Breast epithelium (tissue), 4 donors: ENCODE measurements at places on chromosomes 6 and 20. TPM values are rescaled to one million over a fixed set of nuclear protein-coding genes. Genes with fewer than 3 reads are reported as not detected.
A peak's percentile ranks its signal among the peaks of the same experiment; 100 is the strongest.

DPM1 gene
- 43.4 TPM for total RNA-seq

MEI4 gene
- not detected for total RNA-seq

LY86 gene
- total RNA-seq, result 8.3 TPM

ENPP1 gene
- 51.2 TPM for total RNA-seq

POU5F1 gene
- total RNA-seq, result 4.5 TPM

TCFL5 gene
- 12.5 TPM for total RNA-seq

PIGT gene
- 74.1 TPM for total RNA-seq

BAK1 gene
- 7.0 TPM for total RNA-seq

L3MBTL1 gene
- total RNA-seq, result 8.6 TPM

AIF1 gene
- 26.9 TPM for total RNA-seq

PHACTR1 gene
- total RNA-seq, result 4.1 TPM

SLC52A3 gene
- 0.16 TPM for total RNA-seq

CLPSL1 gene
- 1.3 TPM for total RNA-seq

RBPJL gene
- not detected for total RNA-seq

DYNLRB1 gene
- 98.1 TPM for total RNA-seq

SLC32A1 gene
- total RNA-seq, result not detected

ARHGAP18 gene
- total RNA-seq, result 14.7 TPM

ECI2 gene
- 62.3 TPM for total RNA-seq

- no peak for DNase-seq
Measured at GRCh38 chr6:92111386-92111785, 1308.0 kb downstream of the EPHA7 start.

- DNase-seq, result no peak
Measured at GRCh38 chr6:167546611-167547327, 221.9 kb downstream of the TTLL2 start.

GRCh38 chr6:68013780-68014515 is 621.1 kb upstream of the ADGRB3 start:
- DNase-seq, result no peak

DNA sequence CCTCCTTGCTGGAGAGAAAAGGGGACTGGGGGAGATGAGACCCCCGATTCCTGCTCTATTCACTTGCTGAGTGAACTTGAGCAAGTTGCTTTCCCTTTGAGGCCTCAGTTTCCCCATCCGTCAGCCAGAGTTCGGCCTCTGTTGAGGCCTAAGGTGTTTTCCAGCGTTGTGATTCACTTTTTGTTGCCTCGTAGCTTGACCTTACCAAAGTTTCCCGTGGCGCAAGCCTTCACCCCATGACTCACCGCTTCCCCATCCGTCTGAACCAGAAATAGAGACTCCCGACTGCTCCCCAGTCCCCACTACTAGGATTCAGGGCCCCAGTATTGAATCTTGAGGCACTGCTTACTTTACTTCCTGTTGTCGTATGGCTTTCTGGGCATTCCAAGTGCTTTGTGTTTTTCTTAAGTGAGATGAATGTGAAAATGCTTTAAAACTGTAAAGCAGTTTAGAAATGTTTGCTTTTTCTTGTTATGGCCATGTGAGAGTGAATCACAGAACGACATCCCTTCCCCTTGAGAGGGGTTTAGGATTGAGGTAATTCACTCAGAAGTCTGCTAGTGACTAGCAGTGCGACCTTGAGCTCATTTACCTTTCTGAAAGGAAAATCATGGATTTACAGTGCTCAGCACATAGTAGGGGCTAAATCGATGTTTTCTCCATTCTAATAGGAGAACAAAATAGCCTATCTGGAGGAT is 1.2 kb downstream of the CHMP4B start:
- DNase-seq, result peak; percentile 59

DNA sequence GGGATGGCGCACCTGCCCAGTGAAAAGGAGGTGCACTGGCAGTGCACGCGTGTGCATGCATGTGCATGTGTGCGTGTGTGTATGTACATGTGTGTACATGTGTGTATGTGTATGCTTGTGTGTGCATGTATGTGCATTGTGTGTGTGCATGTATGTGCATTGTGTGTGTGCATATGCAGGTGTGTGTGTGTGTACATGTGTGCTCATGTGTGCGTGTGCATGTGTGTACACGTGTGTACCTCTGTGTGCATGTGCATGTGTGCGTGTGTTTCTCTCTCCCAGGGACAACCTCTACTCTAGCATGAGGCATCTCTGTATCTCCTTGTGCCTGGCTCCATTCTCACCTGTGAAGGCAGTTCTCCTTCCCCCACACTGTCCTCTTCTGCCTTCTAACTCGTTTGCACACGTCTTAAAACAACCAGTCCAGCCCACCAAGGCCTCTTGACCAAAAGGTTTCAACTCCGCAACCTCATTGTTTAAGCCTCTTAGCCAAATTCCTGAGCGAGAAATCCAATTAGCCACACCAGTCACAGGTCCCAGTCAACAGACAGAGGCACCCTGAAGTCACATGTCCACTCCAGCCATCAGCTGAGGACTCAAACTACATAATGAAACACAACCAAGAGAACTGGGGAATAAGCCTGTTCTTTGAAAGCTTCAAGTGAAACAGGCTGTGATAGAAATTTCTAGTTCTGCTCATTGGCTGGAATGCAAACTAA is 103.5 kb upstream of the PTPRT start:
- no peak for DNase-seq

- no peak for DNase-seq
Measured at GRCh38 chr6:143679041-143679440, 1.3 kb downstream of the PHACTR2 start.

GRCh38 chr6:154494592-154495311 is 15.7 kb downstream of the CNKSR3 start:
- no peak for DNase-seq

- no peak for DNase-seq
Measured at GRCh38 chr6:22236626-22237414, 60.0 kb downstream of the PRL start.

DNA sequence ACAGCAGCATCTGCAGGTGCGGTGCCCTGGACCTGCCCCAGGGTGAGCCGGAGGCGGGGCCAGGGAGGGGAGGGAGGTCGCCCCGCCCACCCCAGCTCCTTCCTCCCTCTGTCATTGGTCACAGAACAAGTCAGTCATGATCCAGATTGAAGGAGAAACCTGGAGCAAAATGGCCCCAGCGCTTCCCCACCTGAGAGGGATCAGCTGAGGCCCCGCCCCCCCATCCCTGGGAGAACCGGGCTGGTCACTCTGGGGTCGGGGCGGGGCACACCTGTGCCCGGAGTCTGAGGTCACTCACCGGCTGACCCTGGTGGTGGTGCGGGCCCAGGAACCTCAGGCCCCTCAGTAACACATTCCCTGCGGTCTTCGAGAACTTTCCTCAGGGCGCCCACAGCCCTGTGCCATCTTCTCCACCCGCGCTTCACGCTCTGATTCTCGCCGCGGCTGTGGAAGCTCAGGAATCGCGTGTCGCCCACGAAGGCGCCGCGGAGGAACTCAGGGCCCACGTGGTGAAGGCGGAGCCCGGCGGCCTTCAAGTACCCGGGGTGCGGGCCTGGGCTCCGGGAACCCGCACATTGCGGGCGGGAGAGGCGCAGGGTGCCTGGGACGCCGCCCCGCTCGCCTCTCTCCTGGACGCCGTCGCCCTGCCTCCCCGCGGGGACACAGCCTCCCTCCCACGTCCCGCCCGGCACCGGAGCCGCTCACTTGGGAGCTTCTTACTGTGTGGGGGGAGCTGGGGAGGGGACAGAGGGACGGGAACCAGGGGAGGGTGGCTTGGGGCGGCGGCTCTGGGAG is 36.4 kb upstream of the HLA-C start:
- peak; percentile 76 for DNase-seq

DNA sequence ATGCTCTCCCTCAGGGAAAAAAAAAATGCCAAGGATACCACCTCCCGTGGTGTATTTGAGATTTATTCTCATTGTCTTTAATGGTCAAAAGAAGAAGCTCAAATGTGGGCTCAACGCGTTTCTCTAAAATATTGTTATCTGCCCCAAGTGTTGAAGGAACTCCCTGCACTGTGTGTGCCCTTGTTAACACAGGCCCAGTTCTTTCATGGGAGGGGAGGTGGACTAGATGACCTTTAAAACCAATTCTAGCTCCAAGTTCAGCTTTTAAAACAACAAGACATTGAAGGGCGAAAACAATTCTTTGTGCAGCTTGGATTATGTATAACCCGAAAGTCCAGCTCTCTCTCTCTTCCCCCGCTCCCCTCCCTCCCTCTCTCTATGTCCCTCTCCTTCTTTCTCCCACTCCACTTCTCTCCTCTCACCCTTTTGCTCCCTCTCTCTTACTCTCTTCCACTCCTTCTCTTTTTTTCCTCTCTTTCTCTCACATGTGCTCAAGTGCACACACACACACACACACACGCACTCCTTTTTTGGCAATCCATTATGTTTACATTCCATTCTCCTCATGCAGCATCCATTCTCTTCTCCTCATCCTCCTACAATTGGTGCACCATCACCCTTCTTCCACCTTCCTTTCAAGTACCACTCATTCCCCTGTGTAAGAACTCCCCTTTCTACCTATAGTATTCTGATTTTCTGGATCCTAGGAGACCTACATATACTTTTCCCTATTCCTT is 8.5 kb downstream of the HLA-DMB start:
- DNase-seq, result no peak

DNA sequence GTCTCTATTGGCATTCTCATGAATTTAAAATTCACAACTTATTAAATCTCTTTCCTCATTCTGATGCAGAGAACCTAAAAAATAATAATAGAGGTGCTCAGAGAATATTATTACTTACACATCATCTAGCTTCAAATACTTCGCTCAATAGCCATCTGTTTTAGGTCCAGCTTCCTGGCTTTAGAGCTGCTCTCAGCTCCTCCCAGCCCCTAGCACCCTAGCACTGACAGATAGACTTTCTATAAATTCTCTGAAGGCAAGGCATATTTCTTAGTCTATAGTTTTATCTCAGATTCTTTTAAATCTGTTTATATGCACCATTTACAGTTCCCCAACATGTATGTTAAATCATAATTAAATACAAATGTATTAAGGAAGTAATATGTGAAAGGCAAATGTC is 281.3 kb downstream of the PTPRK start:
- no peak for DNase-seq

- no peak for DNase-seq
Measured at GRCh38 chr6:109961611-109962041, 16.5 kb upstream of the GPR6 start.

DNA sequence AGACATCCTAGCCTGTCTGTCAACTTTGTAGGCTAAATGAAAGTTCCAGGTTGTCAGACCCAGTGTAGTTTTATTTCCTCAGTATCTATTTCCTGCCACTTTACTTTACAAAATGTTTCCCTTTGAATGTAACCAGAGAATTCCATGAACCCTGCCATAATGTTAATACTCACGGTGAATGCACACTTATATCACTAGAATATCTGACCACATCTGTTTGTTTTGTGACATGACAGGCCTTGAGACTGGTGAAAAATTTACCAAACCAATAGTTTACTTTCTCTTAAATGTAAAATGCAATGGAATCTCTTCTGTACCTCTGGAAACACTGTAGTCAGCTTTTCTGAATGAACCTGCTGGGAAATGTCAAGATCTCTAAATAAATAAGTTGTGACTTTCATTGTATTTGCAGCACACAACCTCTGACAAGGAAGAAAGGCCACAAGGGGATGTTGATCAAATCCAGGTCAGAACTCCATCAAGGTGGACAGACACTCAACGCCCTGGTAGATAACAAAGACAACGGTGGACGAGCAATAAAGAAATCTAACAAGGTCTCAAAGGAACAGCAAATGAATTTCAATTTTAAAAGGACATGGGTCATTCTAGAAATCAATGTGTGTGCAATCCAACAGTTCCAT is 59.2 kb downstream of the BACH2 start:
- DNase-seq, result no peak

- DNase-seq, result peak; percentile 26
Measured at GRCh38 chr6:131281471-131282270, 146.4 kb downstream of the AKAP7 start.

DNA sequence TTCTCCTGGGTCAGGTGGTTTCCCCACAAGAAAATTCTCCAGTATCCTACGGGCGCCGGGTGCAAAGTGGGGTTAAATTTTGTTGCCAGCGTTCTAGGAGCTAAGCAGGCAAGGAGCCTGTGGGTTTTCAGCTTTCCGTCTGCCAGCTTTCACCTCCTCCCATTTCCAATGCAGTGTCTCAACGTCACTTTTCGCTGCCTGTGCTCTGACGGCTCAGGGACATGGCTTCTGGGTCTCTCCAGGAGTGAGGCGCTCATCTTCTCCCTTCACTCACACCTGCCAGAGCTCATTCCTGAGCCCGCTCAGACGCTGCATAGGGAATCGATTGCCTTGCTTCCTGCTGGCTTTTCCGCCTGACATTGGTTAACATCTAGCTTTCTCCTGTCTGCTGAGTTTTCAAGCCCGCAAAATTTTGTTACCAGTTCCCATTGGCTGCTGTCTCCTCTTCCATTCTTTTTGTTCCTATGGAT is 7.3 kb upstream of the NAA20 start:
- DNase-seq, result no peak

GRCh38 chr6:52549428-52549827 is 27.4 kb downstream of the TRAM2 start:
- DNase-seq, result no peak

GRCh38 chr20:6920991-6921613 is 153.6 kb downstream of the BMP2 start:
- DNase-seq, result no peak

GRCh38 chr6:157531986-157532365 is 151.0 kb downstream of the ZDHHC14 start:
- DNase-seq, result no peak

DNA sequence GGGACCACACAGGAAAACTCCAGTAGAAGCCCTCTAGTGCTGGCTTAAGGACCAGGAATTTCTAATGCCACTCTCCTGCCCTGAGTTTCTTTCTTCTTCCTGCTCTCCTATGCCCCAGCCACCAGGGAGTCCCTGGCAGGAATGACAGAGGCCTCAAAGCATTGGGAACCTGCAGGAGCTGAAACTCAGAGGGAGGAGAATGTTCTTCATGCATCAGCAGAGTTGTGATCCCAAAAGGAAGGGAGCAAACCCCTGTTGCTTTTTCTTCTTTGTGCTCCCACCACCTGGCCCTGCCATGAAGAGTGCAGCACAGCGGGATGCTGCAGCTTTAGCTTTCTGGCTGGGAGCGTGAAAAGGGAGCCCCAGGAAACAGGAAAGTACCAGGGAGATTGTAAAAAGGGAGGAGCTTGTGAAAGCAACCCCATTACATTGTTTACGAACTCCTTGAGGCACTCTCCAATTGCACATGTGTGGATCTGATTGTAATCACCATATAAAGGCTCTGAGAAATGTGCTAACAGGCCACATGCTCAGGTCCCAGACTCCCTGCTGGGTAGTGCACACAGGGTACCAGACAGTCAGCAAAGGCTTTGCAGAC is 34.7 kb upstream of the FKBP1A start:
- DNase-seq, result no peak

- DNase-seq, result no peak
Measured at GRCh38 chr20:62554214-62554897, 78.6 kb upstream of the GATA5 start.

DNA sequence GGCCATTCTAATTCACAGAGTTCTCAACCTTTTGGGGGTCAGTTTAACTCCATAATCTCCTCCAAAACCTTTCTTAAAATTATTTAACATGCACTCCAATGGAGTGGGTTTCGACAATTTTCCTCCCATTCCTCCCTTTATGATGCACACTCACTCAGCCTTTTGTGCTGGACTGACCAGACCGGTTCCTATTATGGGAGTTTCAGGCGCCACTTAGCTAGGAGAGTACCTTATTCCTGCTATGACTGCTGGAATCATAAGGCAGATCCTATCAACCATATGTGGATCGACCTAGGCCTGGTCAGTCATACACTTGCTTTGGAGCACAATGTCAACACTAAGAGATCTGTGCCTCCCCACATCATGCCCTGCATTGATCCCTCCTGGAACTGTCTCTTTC is 63.9 kb upstream of the MOCS1 start:
- no peak for DNase-seq
